ENCODE measurements at places on chromosomes 1 and 21. TPM values are rescaled to one million over a fixed set of nuclear protein-coding genes. Genes with fewer than 3 reads are reported as not detected.

GRCh38 chr1:44759077-44759476 lies 16.3 kb upstream of the RPS8 start:
- H3K4me1 ChIP-seq: no peaks in the 10 kb centered on the region
- no peak overlapping the region for H3K27ac ChIP-seq
- H3K27me3 ChIP-seq: no peaks in the 10 kb centered on the region
- H3K4me3 ChIP-seq: no peak overlapping the region
- DNase-seq: no peak

DNA sequence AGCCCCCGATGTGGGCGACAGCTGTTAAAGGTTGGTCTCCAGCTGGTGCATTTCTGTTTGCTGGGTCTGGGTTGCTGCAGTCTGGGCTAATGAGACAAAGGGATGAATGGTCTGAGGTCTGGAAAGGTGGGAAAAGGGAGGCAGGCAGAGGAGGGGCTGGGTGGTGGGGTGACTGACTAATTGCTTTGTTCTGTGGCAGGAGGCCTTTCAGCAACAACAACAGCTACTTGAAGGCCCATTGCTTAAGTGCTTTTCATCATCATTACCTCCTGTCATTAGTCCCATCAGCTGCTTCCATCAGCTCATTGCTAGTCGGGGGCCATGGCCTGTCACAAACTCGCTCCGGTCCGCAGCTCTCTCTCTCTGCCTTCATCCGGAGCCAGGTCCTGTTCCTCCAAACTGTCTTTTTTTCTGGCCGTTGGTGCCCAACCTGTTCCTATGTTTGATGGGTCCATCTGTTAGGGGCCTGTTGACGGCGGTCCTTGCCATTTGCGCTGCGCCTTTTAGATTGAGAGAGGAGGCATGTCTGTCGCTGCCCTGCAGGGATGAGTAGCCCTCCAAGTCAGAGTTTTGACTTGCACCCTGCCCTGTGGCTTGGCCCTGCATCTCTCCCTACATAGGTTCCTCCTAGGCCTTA lies 105.6 kb upstream of the PLXNA2 start:
- H3K4me3 ChIP-seq: no peak overlapping the region
- no peak for DNase-seq
- no peaks in the 10 kb centered on the region for H3K4me1 ChIP-seq
- no peak overlapping the region for H3K27ac ChIP-seq
- H3K27me3 ChIP-seq: no peaks in the 10 kb centered on the region

- H3K4me1 ChIP-seq: peaks cover 6% of the 10 kb centered on the region
- H3K27me3 ChIP-seq: no peaks in the 10 kb centered on the region
Measured at GRCh38 chr1:157239936-157240335, 101.7 kb upstream of the ETV3 start.

The CNTN2 gene
- total RNA-seq: 0.17 TPM

The OR6N2 gene
- total RNA-seq: not detected

DNA sequence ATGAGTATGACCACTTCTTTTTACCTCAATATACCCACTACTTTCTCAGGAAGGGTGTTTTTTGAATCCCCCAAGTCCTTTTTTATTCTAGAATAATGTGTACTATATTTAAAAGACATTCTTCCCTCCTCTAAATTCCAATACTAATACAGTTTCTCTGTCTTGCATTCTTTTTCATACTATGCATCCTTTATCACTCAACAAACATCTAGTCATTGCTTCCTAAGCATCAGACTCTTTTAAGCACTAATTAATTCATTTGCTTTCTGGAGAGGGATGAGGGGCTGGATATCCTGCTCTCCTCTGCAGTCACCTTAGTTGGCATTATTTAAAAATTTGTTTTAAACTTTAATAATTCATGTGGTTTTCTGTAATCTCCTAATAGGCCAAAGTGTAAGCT lies 838.8 kb downstream of the KCNT2 start:
- no peaks in the 10 kb centered on the region for H3K36me3 ChIP-seq
- no peak for DNase-seq
- H3K27ac ChIP-seq: no peak overlapping the region

The KCNA3 gene
- total RNA-seq: 2.2 TPM

- H3K36me3 ChIP-seq: no peaks in the 10 kb centered on the region
- H3K4me3 ChIP-seq: no peak overlapping the region
- no peak overlapping the region for H3K27ac ChIP-seq
- no peak for DNase-seq
- no peaks in the 10 kb centered on the region for H3K4me1 ChIP-seq
Measured at GRCh38 chr1:98698625-98699024, 37.1 kb downstream of the SNX7 start.

The GPR37L1 gene
- total RNA-seq: not detected

GRCh38 chr1:107829036-107829770 lies 135.8 kb downstream of the VAV3 start:
- no peak overlapping the region for H3K27ac ChIP-seq
- no peak for DNase-seq
- H3K4me3 ChIP-seq: no peak overlapping the region
- no peaks in the 10 kb centered on the region for H3K36me3 ChIP-seq

The SPATA45 gene
- not detected for total RNA-seq

The JUN gene
- 29.8 TPM for total RNA-seq

- no peak for DNase-seq
- no peak overlapping the region for H3K27ac ChIP-seq
- peaks cover 67% of the 10 kb centered on the region for H3K36me3 ChIP-seq
- H3K27me3 ChIP-seq: no peaks in the 10 kb centered on the region
- no peak overlapping the region for H3K4me3 ChIP-seq
Measured at GRCh38 chr21:29053656-29054055, 19.8 kb downstream of the CCT8 start.

GRCh38 chr1:156150333-156151011 lies 2.9 kb upstream of the SEMA4A start:
- H3K27ac ChIP-seq: no peak overlapping the region
- no peak overlapping the region for H3K4me3 ChIP-seq
- no peaks in the 10 kb centered on the region for H3K36me3 ChIP-seq
- DNase-seq: no peak
- H3K27me3 ChIP-seq: no peaks in the 10 kb centered on the region

- no peak overlapping the region for H3K27ac ChIP-seq
- no peak overlapping the region for H3K4me3 ChIP-seq
- no peaks in the 10 kb centered on the region for H3K36me3 ChIP-seq
- no peaks in the 10 kb centered on the region for H3K4me1 ChIP-seq
Measured at GRCh38 chr1:12669529-12670068, 25.7 kb downstream of the AADACL4 start.

DNA sequence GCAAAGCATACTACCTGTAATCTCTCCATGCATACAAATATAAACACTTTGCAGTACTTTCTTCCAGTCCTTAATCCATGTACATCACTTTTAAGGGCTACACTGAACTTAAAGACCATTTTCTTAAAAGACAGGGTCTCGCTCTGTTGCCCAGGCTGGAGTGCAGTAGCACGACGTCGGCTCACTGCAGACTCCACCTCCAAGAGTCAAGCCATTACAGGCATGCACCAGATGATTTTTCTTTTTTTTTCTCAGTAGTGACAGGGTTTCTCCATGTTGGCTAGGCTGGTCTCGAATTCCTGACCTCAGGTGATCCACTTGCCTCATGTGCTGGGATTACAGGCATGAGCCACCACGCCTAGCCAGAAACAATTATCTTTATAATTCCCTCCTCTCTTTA lies 22.9 kb downstream of the PUM1 start:
- H3K4me1 ChIP-seq: peaks cover 13% of the 10 kb centered on the region
- no peak overlapping the region for H3K4me3 ChIP-seq
- H3K27ac ChIP-seq: no peak overlapping the region
- H3K27me3 ChIP-seq: no peaks in the 10 kb centered on the region
- peaks cover 2% of the 10 kb centered on the region for H3K36me3 ChIP-seq
- no peak for DNase-seq

- H3K36me3 ChIP-seq: no peaks in the 10 kb centered on the region
- no peak overlapping the region for H3K4me3 ChIP-seq
- no peak overlapping the region for H3K27ac ChIP-seq
- no peaks in the 10 kb centered on the region for H3K4me1 ChIP-seq
- no peak for DNase-seq
- H3K27me3 ChIP-seq: no peaks in the 10 kb centered on the region
Measured at GRCh38 chr1:60066001-60066400, 7.6 kb downstream of the C1orf87 start.

DNA sequence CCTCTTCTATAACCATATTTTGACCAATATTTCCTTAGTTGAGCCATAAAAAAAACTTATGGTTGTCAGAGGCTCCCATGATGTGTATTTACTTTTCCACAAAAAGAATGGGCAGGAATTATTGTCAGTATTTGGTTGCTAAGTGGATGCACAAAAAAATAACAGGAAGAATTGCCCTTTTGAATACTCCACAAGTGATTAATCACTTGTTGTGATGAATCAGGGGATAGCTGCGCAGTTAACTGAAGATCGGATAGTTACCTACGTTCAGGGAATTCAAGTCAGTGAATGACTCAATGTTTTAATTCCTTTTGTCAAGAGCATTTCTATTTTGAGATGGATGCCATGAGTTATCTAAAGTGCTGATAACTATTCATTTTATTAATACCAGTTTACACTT lies 785.2 kb upstream of the B3GALT2 start:
- no peak overlapping the region for H3K27ac ChIP-seq
- H3K4me3 ChIP-seq: no peak overlapping the region
- DNase-seq: no peak
- H3K27me3 ChIP-seq: no peaks in the 10 kb centered on the region
- no peaks in the 10 kb centered on the region for H3K36me3 ChIP-seq

DNA sequence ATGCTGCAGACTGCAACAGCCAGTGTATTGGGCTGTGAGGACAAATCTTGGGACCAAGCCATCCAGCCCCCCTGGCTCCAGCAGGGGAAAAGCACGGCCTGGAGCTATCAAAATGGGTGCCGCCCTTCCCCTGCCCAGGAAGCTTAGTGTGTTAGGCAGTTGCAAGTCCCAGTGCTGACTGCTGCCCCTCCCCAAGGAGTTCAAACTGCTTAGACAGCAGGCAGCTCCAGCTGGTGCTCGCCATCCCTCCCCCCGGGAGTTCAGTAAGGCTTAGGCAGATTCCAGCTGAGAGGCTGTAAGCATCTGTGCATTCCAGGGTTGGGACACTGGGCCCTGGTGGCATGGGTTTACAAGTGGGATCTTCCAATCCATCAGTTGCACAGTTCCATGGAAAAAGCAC lies 579.6 kb upstream of the NR5A2 start:
- H3K4me3 ChIP-seq: no peak overlapping the region
- no peaks in the 10 kb centered on the region for H3K36me3 ChIP-seq
- peaks cover 23% of the 10 kb centered on the region for H3K4me1 ChIP-seq
- no peak overlapping the region for H3K27ac ChIP-seq

GRCh38 chr1:183807549-183808168 lies 2.7 kb downstream of the RGL1 start:
- H3K27ac ChIP-seq: no peak overlapping the region
- H3K27me3 ChIP-seq: no peaks in the 10 kb centered on the region
- H3K4me3 ChIP-seq: no peak overlapping the region
- no peak for DNase-seq
- H3K4me1 ChIP-seq: peaks cover 13% of the 10 kb centered on the region

GRCh38 chr1:118128761-118129160 lies 56.3 kb downstream of the SPAG17 start:
- H3K27me3 ChIP-seq: no peaks in the 10 kb centered on the region
- H3K4me3 ChIP-seq: no peak overlapping the region
- DNase-seq: no peak
- no peaks in the 10 kb centered on the region for H3K36me3 ChIP-seq
- H3K27ac ChIP-seq: no peak overlapping the region
- H3K4me1 ChIP-seq: no peaks in the 10 kb centered on the region

The CCDC190 gene
- total RNA-seq: not detected

- DNase-seq: no peak
- H3K27ac ChIP-seq: no peak overlapping the region
- H3K27me3 ChIP-seq: no peaks in the 10 kb centered on the region
- peaks cover 2% of the 10 kb centered on the region for H3K36me3 ChIP-seq
Measured at GRCh38 chr21:34846601-34847112, 177.9 kb downstream of the CLIC6 start.

DNA sequence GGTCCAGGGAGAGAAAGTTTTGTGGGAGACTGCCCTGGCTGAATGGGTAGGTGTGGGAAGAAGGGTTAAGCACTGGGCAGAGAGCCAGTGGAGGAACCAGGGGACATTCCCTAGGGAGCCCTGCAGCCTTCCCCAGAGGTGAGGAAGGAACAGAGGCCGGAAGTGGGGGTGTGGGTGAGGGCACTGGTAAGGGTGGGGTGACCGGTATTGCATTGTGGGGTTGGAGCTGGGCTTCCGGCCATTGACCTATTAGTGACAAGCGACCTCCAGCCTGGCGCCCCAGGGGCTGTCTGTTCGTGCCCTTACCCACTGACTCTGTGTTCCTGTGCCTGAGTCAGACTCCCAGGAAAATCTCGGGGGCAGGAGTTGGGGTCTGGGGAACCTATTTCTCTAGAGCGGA lies 3.5 kb upstream of the TSPAN1 start:
- no peaks in the 10 kb centered on the region for H3K27me3 ChIP-seq
- no peak overlapping the region for H3K4me3 ChIP-seq
- no peaks in the 10 kb centered on the region for H3K36me3 ChIP-seq
- peaks cover 2% of the 10 kb centered on the region for H3K4me1 ChIP-seq

The CADM3 gene
- 0.17 TPM for total RNA-seq

The LCE2C gene
- not detected for total RNA-seq

GRCh38 chr1:172121081-172121717 lies 279.9 kb downstream of the DNM3 start:
- no peaks in the 10 kb centered on the region for H3K4me1 ChIP-seq
- DNase-seq: no peak
- H3K4me3 ChIP-seq: no peak overlapping the region
- H3K27me3 ChIP-seq: no peaks in the 10 kb centered on the region

The OPRD1 gene
- not detected for total RNA-seq

The GALNT2 gene
- total RNA-seq: 75.8 TPM

- DNase-seq: no peak
- no peaks in the 10 kb centered on the region for H3K27me3 ChIP-seq
- H3K36me3 ChIP-seq: no peaks in the 10 kb centered on the region
- no peaks in the 10 kb centered on the region for H3K4me1 ChIP-seq
- H3K4me3 ChIP-seq: no peak overlapping the region
- H3K27ac ChIP-seq: no peak overlapping the region
Measured at GRCh38 chr1:185835191-185835590, 101.0 kb downstream of the HMCN1 start.

The FAM163A gene
- total RNA-seq: not detected

DNA sequence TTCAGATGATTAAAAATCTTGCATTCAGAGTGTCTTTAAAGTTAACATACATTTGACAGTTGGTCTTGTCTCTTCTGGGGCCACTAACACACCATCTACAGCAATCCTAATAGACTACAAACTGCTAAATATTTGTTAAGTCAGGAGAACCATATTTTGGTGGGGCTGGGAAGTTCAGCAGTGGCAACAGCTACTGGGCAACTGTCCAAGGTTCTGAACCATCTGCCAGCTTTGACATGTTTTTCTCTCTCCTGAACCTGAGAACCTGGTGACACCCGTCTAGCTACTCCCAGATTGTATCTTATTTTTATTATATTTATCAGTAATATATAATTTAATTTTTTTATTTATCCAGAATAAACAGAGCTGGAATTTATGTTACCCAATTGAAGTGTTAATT lies 199.0 kb upstream of the DPYD start:
- no peaks in the 10 kb centered on the region for H3K4me1 ChIP-seq
- no peaks in the 10 kb centered on the region for H3K36me3 ChIP-seq
- no peaks in the 10 kb centered on the region for H3K27me3 ChIP-seq
- no peak for DNase-seq

The IGSF9 gene
- total RNA-seq: 18.2 TPM

Measured in liver (tissue), 10 donors.